ENCODE measurements at places on chromosomes 1 and 21.

GRCh38 chr1:156001662-156002171 is 19.0 kb downstream of the SSR2 start:
- DNase-seq, result no peak

DNA sequence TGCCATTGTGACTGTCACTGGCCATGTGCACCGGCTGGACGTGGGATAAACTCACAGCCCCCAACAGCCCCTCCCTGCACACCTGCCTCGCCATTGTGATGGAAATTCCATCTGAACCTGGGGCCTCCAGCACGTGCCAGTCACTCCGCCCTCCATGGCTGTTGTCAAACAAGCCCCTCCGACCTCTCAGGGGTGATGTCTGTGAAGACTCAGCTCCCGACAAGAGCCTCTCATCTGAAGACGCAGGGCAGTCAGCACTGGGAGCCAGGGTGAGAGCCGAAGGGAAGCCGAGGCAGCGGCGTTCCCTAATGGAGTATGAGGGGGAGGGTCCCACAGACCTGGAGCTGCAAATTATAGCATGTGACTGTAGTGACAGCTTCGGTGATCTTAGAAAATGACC is 1.4 kb upstream of the KRTAP10-2 start:
- no peak for DNase-seq

GRCh38 chr1:16900751-16901150 is 5.0 kb downstream of the RNU1-2 start:
- DNase-seq, result no peak

DNA sequence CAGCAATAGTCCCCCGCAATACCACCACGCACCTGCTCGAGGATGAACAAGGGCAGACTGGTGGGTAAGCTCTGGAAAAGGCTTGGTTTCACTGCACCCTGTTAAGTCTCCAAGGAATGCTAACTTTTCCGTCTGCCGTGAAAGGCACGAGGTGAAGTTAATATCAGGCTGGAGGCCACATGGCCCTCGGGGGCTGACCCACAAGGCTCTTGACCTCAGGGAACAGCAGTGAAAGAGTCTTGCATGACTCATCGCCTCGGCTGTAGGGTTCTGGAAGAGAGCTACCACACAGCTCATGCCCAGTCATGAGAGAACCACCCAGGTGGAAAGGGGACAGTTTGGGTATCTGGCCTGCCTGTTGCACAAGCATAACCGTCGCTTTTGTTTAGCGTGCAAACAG is 24.7 kb downstream of the SCCPDH start:
- DNase-seq, result peak; percentile 35

GRCh38 chr1:11529763-11530730 is 51.1 kb downstream of the DISP3 start:
- no peak for DNase-seq

DNA sequence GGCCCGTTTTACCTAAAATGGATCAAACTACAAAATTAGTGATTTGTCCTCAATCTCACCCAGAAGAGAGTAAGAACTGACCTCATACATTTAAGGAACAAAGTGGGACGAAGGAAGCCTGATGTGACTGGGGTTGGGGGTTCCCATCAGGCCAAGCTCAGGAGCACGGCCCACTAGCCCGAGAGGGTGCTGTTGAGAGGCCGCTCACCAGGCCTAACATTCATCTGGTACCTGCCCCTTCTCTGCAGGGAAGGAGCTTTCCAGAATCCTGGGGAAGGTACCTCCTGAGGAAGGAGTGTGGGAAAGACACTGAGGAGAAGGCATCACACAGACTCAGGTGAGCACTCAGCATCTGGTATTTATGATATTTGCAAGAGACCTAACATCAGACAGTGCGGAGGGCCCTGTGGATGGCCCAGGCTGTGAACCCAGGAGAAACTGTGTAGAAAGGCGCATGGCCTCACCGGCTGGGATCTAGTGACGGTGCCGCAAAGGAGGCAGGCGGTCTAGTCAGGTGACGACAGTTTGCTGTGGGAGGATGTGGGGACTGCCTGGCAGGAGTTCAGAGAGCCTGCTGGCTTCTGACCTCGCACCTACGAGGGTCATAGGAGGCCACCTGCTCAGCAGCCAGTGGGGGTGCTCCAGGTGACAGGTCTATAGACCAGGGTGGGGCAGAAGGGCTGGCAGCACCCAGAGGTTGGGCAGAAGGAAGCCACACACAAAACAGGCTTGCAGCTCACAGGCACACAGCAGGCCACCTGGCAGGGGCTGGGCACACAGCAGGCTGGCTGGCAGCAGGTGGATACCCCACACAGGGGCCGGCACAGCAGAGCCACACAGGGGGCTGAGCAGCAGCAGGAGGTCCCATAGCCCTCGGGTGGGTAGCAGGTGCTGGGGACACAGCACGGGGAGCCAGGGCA is 543 bp downstream of the KRTAP12-4 start:
- peak; percentile 5 for DNase-seq

DNA sequence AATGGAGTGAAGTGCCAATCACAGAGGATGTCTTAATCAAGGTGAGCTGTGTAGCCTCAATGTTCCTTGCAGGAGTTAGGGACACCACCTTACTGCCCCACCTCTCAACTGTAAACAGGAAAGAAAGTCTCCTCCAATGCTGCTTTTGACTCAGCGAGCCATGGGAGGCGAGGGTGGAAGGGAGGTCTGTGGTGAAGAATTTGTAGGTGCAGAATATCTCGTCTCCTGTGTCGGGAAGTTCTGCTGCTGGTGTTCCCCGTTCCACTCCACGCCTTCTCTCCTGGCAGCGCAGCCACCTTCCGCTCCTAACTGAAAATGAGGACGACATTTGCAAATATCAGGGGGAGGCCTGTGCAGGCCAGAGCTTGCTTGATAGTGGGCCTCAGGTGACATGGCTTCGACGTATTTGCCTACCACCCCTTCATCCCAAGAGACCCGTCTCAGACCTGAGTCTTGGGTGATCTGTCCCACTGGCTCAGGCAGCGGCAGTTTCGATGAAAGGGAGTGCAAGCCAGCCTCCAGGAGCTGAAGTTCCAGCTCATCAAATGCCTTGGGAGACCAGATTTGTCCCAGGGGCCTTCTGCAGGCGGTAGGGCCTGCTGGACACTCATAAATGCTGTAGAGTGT is 368.3 kb upstream of the C1orf174 start:
- no peak for DNase-seq

GRCh38 chr1:193662030-193662429 is 475.6 kb upstream of the B3GALT2 start:
- no peak for DNase-seq

DNA sequence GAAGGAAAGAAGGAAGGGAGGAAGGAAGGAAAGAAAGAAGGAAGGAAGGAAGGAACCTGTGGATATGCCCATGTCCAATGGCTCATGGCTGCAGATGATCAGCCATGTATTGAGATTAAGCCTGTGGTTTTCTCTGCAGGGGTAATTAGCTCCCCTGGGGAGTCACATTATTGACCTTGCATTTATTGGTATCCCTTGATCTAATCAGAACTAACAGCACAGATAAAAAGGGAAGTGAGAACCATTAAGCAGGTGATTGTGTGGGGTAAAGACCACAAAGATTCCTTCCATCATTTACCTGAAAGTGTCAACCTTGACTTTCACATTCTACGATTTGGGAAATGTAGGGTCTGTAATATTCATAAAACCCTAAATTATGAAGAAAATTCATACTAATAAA is 390.7 kb downstream of the BRINP2 start:
- no peak for DNase-seq

DNA sequence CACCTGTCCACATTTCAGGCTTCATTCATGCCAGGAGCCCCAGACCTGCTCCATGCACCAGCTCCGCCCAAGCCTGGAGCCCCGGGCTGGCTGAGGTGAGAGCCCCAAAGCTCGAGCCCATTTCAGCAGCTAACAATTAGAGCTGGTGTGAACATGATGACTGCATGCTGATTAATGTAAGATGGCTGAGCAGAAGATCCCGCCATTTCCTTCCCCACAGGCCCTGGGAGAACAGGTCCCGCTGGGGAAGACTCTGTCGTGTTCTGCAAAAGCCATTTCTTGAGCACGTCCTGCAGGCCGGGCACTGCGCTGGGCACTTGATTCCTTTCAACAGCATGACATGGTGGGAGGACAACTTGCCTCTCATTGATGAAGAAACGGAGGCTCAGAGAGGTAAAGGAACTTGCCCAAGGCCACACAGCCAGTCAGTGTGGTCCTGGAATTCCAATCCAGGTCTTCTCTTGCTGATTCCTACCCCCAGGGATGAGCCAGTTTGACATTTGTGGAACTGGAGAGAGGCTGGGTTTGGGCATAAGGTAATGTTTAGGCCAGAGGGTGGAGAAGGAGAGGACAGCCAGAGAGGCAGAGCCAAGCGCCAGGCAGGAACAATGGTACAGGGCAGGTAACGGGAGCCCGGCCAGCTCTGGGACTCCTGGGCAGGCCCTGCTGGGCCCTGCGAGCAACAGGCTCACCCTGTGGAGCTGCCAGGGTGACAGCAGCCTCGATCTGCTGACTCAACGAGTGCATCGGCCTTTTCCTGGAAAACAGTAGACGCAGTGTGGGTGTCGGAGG is 28.1 kb upstream of the EPHA2 start:
- DNase-seq, result no peak

DNA sequence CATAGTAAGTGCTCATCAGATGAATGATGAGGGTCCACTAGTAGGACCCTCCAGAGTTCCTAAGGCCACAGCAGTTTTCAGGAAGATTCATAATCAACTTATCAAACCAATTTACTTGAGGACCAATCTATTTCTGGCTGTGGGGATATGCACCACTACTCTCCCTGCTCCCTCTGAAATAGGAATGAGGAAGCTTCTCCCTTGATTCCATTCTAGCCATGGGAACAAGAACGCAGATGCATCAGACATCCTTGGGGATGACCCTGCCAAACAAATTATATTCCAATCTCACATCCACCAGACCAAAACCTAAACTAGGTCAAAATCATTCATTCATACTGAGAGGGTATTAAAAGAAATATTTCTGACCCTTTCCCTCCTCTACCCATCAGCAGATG is 31.5 kb downstream of the JAK1 start:
- DNase-seq, result no peak

- DNase-seq, result no peak
These were observed 41.6 kb upstream of the SEC16B start for GRCh38 chr1:178011465-178011828.

GRCh38 chr1:168484083-168484482 is 59.7 kb downstream of the XCL2 start:
- no peak for DNase-seq

DNA sequence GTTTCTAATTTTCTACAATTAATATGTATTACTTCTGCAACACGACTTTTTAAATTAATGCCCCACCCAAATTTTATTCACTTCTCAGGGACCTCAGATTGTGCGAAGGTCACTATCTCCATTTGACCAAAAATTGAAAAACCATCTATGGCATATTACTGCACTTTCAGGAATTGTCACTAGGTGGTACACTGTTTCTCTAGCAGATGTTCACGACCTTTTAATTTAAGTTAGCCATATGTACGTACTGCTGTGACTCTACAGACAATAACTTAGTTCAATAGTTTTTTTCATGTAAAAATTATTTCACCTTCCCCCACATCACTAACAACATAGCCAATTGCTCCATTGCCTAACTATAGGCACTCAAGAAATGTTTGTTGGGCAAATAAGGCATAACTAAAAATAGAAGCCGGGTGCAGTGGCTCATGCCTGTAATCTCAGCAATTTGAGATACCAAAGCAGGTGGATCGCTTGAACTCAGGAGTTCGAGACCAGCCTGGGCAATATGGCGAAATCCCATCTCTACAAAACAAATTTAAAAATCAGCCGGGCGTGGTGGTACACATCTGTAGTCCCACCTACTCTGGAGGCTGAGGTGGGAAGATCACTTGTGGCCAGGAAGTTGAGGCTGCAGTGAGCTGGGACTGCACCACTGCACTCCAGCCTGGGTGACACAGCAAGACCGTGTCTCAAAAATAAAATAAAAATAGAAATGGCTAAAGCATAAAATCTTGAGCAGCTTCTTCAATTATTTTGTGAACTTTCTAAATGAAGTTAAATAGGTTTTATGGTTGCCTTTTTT is 75.7 kb upstream of the PKN2 start:
- peak; percentile 44 for DNase-seq

DNA sequence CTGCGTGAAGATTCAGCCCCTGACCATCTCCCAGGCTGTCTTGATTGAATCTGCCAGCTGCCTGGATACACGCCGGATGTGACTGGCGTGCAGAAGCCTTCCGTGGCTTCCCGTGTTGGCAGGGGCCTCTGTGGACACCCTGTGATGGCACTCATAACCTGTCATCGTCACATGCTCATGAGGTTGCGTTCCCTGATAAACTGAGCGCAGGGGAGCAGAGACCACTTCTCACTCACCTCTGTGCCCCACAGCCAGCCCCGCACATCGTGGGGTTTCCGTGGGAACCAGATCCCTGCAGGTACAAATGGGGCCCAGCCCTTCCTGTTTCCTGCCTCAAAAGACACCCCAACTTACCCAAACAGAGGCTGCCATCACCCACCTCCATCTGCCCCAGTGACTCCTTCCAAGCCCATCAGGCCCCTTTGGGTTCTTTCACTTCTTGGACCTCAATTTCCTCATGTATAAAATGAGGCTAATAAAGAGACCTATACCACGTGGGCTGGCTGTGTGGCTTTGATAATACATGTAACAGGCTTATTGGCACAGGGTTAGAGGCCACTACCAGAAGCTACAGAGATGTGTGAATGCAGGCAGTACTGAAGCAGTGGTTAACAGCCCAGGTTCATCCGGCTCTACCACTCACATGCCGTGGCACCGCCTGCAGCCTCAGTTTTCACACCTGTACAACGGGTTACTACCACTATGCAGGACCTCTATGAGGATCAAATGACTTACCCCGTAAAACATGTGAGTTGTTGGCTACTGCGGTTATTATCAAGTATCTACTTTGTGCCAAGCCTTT is 23.6 kb downstream of the HTR6 start:
- DNase-seq, result no peak

- no peak for DNase-seq
These were observed 487.6 kb upstream of the CAMK1G start for GRCh38 chr1:209095627-209096595.

DNA sequence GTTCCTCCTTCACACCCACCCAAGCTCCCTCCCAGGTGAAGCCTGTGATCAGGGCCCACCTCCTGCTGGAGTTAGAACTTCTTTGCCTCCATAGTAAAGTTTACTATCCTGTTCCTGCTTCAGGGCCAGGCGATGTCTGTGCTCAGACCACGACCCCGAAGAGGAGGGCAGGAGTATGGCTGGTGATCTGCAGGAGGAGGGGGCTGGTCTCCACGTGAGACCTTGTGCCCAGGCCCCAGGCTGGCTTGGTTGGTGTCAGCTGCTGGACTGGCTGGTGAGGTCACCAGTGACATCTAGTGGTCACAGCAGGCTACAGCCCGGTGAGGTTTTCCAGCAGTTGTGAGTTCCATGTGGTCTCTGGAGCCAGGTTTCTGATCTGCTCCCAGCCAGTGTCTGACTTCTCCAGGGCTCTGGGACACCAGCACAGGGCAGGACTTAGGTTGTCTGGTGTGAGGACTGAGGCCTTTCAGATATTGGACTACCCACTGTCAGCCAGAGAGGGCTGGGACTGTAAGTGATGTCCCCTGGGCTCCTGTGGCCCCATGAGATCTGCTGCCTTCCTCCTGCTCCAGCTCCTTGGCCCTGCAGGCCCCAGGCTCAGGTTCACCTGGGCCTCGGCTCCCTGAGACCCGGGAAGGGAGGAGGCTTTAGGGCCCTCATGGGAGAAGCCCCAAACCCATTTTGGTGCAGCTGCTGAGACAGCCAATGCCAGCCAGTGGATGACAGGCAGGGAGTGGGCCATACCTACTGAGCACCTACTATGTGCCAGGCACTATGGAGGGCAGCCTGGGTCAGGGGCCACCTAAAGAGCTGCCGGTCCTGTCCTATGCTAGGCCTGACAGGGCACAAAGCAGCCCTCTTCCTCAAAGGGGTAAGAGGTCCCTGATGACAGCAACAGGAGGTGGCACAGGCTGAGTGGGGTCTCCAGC is 6.0 kb upstream of the UBL4B start:
- DNase-seq, result peak; percentile 26
